T-helper 2 cell treated with Interferon-gamma antibody and Interleukin-4, amounts not matched to agents 100 ng/mL and 5 ng/mL, for 36 hours (primary cell): ENCODE measurements at places on chromosomes 3 and 15. TPM values are rescaled to one million over a fixed set of nuclear protein-coding genes. Genes with fewer than 3 reads are reported as not detected.

The EPB42 gene
- not detected in 2 replicates for total RNA-seq

The MITF gene
- 0.41 TPM in 1 of 2 replicates, not detected in the other for total RNA-seq

The FOXB1 gene
- 1.5 and 1.6 TPM in 2 replicates for total RNA-seq

The POPDC2 gene
- total RNA-seq, result 2.2 and 2.6 TPM in 2 replicates

The PAQR5 gene
- not detected in 2 replicates for total RNA-seq

The UCN2 gene
- not detected in 2 replicates for total RNA-seq

The STXBP5L gene
- not detected in 2 replicates for total RNA-seq

The ANKDD1A gene
- total RNA-seq, result 1.7 and 3.0 TPM in 2 replicates

The GNAT1 gene
- total RNA-seq, result not detected in 2 replicates
